ENCODE measurements at places on chromosomes 11 and 22.

DNA sequence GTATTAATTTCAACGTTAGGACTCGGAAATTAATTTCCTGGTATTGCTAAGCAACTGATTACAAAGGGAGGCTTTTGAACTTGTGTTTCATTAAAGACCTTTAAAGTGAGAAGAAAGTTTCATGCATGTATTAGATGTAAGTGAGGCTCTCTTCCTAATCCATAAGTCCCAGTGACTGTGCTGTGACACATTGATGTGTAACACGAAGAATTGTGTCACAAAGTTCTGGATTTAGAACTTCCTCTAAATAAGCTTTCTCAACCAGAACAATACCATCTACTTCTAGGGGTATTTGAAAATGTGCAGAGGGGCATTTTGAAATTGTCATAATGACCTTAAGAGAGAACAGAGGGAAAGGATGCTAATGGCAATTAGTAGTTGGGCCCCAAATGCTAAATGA, 14.4 kb downstream of the DCUN1D5 start:
- no peak for DNase-seq

GRCh38 chr22:36377022-36377631, 10.6 kb downstream of the MYH9 start:
- no peak for DNase-seq

DNA sequence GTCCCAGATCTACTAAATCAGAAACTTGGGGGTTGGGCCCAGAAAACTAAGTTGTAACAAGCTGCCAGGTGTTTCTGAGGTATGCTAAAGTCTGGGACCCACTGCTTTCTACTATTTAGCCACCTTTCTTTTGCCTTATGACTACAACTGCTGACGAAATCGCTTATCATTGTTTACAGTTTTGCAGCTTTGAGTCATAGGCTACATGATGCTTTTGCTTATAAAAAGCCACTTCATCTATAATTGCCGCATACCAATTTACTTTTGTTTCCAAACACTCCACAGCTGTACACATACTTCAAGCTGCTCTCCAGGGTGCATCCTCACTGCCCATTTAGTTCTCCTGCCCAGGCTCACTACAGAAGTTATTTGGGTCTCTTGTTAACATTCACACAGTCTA, 144.7 kb downstream of the ENTHD1 start:
- DNase-seq = peak; percentile 84

DNA sequence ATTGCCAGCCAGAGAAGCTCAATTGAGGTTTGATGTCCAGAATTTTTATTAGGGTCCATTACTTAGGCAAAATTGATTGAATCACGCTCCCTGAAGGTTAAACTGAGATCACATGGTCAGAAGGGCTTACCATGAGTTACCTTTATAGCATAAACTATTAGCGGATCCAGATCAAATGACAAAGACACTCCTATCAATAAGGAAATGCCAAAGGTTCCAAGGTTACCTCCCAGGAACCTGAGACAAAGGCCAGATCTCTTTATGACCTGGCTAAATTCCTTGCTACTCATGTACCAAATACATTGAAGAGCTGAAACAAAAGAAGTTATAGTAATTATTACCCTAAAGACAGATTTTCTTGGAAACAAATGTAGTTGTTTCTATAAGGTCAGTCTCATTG, 27.8 kb upstream of the ANO5 start:
- DNase-seq = no peak

DNA sequence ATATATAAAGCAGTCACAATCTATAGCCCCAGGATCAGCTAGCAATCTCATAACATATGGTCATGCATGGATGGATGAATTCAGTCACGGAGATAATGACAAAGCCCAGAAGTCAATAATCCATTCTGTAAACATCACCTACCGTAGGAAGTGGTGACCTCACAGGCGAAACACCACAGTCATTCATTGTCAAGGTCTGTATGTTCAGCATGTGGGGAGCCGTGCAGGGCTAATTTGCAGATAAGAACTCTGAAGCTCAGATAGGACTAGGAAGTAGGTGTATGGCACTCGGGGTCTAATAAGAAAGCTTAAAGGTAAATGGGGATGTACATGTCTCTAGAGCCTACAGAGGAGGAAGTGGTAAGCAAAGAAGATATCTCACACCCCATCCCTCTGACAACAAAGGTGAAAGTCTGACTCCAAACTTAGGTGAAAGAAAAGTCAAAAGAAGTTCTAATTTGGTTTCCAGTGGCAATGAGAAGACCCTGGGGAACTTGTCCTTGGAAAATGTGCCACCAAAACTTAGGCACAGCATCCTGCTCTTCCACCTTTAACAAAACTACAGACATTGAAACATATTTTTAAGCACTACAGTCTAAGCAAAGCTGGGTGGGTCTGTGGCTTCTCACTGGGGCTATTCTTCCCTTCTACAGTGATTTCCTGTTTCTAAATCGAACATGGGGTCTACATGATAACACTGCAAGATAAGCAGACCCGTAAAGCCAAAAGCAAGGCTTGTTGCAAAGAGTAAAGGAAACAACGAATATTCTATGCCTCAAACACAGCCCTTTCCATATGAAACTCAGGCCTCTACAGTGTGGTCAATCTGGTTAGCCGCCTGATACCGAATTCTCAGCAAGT, 5.2 kb downstream of the CRTAM start:
- peak; percentile 9 for DNase-seq

DNA sequence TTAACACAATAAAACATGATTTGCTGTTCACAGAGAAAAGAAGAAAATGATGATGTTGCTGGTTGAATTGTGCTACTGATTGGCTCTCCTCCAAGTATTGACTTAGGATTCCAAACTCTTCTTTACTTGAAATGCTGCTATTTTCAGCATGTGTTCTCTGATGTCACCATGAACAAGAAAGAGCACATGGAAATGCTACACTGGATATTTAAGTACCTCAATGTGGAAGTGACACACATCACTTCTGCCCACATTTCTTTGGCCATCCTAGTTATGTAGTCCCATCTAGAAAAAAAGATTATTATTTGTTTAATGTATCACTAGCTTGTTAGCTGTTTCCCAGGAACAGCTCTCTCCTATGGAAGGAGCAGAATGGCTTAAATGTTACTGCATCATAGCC, 27.2 kb downstream of the OR52B2 start:
- DNase-seq = no peak

DNA sequence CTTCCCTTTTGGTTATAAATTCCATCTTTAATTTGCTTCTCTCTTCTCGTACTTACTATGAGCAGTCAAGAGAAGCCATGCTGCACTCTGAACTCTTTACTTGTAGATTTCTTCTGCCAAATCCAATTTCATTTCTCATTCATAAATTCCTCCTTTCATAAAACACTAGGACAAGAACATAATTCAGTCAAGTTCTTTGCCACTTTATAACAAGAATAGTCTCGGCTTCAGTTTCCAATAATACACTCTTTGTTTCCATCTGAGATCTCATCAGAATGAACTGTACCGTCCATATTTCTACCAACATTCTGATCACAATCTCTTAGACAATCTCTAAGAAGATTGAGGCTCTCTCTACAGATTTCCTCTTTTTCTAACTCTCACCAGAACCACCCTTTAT, 25.1 kb downstream of the IZUMO1R start:
- DNase-seq = no peak

DNA sequence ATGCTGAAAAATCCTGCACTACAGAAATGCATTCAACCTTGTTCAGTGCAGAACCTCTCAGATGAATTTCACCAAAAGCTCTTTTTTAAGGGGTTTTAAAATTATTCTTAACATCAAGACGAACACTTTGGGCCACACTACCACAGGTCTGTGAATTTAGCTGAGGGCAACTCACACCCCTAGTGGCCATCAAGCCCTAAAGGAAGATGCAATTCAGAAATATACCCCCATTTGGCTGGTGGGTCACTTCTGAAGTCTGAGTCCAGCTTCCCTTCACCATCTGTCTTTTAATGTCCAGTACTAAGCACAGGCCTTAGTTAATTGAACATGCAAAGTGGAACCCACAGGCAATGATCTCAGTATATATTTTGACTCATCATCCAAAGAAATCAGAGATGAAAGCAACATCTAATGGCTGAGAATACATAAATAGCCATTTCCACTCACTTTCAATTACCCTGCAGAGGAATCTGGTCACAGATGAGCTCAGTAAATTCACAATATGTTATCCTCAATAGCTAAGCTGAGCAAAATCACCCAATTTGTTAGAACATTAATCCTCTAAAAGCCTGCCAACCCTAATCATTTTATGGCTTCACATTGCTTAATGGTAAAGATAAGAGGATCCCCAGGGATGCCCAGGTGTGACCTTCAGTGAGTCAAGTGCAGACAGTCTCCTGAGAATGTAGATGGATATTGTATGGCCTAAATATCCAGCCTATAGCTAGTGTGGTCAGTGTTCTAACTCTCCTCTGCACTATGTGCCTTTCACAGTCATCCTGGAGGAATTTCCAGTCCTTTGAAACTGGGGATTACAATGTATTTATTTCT, 50.3 kb downstream of the FAM76B start:
- no peak for DNase-seq

DNA sequence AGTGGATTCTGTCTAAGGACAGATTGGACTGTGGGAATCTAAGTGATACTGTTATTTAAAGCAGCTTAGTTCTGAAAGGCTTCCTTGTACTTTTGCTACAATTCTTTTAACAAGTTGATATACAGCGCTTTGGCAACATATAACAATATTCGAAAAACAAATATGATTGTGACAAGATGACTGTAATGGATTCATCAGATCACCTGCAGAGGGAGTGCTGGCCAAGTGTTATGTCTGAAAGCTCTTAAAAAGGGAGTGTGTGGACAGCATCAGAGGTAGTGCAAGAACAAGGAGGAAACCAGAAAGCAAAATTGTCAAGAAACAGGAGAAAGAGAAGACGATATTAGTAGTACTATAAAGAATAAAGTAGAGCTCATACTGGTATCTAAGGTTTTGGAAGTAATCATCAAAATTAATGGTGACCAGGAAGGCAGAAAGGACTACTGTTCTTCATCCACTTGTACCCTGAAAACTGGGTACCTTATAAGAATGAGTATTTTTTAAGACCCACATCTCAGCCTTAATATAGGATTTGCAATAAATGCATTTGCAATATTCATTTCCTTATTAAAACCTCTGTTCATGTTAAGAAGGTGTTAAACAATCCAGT, 1112.0 kb upstream of the CCDC90B start:
- DNase-seq = peak; percentile 43

DNA sequence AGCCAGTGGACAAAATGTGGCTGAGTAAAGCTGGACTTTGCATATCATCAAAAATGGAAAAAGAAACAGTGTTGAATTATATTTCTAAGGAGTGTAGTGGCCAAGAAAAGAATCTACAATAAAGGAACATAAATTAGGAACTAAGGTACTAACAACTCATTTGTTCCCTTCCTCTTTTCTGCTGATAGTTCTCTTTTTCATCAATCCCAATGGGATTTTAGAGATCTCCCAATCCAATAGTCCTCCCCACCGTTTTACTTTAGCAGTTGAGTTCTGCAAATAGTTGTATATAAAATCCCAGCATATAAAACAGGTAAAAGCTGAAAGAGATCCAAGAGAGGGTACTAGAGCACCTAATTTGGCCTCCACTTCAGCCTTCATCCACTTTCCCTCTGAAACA, 2.0 kb downstream of the PRCP start:
- DNase-seq = no peak

- no peak for DNase-seq
These were observed 23.3 kb downstream of the MICALL1 start for GRCh38 chr22:37929390-37929789.

- DNase-seq = no peak
These were observed 108.6 kb upstream of the RASSF10 start for GRCh38 chr11:12900496-12900895.

DNA sequence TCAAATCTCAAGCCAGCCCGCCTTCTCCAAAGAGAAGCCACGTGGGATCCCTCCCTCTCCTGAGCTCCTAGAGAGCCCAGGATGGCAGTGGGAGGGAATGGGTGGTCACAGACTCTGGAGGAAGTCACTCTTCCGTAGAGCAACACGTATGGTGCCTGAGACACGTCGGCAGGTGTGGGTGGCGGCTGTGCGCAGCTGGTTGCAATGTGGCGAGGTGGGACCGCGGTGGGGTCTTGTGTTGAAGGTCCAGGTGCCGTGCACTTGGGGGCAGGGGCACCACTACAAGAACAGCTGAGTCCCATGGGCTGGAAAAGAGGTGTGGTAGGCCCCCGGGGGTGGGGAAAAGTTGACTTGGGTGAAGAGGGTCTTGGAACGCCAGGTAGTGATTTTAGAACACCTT, 13.4 kb upstream of the CCND1 start:
- no peak for DNase-seq

- no peak for DNase-seq
These were observed 380.0 kb upstream of the NARS2 start for GRCh38 chr11:78954696-78955095.

GRCh38 chr11:108705061-108705460, 40.2 kb downstream of the DDX10 start:
- no peak for DNase-seq

GRCh38 chr22:24768537-24769374, 5.8 kb downstream of the PIWIL3 start:
- DNase-seq = peak; percentile 70

Measured in COR-L47 (cell line).